ENCODE measurements at places on chromosomes 12 and 14.
A peak's percentile ranks its signal among the peaks of the same experiment; 100 is the strongest.

GRCh38 chr12:47238669-47239114, 158.9 kb upstream of the AMIGO2 start:
- DNase-seq: no peak

DNA sequence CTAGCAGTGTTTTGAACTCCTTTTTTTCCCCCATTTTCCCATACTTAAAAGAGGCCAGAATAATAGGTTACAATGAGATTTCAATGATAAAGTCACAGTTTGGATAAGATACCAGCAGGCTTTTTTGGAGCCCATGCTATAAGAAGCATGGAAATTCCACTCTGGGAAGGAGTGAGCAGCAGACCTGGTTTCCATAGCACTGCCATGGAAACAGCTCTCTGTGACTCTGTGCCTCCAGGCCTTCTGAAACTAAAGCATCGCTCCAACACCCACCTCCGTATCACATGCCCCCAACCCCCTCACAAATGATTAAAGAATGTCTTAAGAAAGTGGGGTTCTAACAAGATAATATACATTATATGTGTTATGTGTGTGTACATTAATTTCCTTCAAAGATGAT, 165.0 kb downstream of the GRIN2B start:
- no peak for DNase-seq

GRCh38 chr12:16618256-16618655, 12.3 kb upstream of the LMO3 start:
- DNase-seq: no peak

- peak; percentile 67 for DNase-seq
Observed at GRCh38 chr14:91264151-91265150, 19.9 kb upstream of the GPR68 start.

GRCh38 chr12:121184984-121185889, 24.7 kb upstream of the P2RX4 start:
- DNase-seq: no peak

DNA sequence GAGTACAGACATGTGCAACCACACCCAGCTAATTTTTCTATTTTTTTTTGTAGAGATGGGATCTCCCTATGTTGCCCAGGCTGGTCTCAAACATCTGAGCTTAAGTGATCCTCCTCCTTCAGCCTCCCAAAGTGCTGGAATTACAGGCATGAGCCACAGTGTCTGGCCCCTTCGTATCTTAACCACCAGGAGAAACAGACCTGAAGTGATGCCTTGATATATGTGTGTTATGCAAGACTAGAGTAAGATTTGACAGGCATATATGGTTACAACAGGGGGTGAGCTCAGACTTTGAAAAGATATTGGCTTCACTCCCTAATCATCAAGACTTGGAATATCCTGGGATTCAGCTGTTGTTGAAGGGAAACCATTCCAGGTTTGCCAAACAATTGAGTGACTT, 10.7 kb upstream of the GALNT6 start:
- DNase-seq: no peak

DNA sequence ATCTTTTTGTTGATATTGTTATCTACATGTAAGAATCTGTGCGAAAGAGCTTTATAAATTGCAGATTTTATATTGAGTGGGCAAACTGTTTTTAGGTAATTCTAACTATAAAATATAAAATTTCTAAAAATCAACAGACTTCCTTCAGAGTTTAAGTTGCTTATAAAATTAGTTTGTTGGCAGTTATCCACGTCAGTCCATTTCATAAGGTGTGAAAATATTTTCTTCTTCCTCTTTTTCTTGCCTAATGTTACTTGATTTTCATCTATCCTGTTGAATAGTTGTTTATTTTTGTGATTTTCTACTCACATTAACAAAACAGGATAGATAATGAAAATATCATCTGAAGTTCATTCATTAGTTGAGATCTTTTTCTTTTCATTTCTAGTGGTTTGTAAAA, 58.0 kb downstream of the RASSF8 start:
- no peak for DNase-seq

DNA sequence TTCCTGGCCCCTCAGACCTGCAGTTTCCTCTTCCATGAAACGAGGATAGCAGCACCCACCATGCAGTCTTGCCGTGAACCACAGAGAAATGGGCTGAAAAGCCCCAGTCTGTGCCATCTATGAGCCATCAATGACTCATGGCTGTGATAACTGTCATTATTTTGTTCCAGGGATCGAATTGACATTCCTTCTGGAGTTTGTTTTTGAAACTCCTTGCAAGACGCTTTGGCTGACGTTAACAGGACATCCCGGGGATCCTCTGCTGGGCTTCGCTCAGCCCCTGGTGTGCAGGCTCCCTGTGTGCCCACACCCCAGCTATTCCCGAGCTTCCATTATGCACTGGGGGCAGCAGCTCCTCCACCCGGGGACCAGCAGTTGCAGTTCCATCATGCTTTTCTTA, 33.8 kb downstream of the MMAB start:
- DNase-seq: no peak

GRCh38 chr14:101230161-101230850, 326.8 kb upstream of the RTL1 start:
- peak; percentile 23 for DNase-seq

GRCh38 chr14:104294983-104295680, 156.7 kb downstream of the KIF26A start:
- DNase-seq: no peak

- no peak for DNase-seq
Observed at GRCh38 chr12:89390802-89391673, 38.7 kb upstream of the DUSP6 start.

DNA sequence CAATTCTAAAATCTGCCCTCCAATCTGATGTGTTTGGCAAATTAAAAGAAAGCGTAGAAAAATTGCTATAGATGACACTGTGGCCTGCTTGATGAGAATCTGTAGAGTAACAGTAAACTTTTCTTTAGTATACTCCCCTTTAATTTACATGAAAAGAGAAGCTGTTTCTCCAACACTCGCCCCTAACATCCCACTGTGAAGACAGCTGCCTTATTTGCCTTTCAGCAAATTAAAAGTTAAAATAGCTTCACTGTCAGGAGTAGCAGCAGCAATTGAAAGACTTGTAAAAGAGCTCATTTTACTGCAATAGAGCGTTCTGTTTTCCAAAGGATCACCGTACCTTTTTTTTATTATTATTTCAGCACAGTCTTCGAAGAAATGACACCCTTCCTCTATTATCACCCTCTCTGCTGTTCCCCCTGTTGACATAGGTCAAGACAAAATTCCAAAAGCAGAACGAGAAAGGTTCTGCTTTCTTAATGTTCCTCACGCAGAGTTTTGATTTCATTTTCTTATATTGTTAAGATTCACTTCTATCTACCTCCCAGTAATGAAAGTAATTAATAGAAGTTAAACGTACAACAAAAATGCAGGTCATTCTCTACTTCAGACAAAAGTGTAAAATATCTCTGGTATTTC, 153.5 kb upstream of the USP15 start:
- DNase-seq: no peak

GRCh38 chr12:57046086-57046791, 3.7 kb downstream of the MYO1A start:
- no peak for DNase-seq

GRCh38 chr12:126506426-126507182, 1441.4 kb downstream of the AACS start:
- no peak for DNase-seq

DNA sequence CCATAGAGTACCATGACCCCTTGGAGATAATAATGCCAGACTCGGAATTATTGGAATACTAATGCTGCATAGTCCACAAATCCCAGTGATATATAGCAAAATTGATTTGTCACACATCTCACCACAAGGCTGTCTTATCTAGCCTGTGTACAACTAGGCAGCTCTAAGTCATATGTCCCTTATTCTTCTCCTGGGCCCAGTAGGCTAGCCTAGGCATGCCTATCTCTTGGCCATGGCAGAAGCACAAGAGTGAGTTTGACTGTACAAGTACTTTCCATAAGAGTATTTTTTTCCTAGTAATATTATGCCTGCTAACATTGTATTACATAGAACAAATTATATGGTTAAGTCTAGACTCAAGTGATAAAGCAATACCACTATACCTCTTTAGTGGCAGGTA, 1122.1 kb upstream of the SEL1L start:
- no peak for DNase-seq

- no peak for DNase-seq
Observed at GRCh38 chr12:106118-106591, 39.6 kb downstream of the IQSEC3 start.

DNA sequence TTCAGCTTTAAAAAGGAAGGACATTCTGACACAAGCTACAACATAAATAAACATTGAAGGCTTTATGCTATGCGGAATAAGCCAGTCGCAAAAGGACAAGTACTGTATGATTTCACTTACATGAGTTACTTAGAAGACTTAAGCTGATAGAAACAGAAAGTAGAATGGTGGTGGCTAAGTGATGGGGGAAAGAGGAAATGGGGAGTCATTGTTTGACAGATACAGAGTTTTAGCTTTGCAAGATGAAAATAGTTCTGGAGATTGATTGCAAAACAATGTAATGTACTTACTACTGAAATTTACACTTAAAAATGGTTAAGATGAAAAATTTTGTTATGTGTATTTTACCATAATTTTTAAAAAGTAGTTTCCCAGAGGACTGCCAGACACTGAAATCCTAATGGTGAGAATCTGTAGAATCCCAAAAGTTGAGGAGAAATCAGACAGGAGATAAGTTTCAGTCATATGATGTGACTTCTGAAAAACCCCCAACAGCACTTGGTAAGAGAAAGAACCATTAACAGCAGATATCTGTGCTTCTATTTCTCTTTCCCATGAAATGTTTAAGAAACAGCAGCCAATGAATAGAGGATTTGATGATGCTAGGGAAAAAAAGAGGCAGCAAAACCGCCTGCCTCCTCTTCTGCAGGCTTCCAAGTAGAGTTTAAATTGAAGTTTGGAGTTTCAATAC, 16.6 kb upstream of the CLEC2A start:
- no peak for DNase-seq

DNA sequence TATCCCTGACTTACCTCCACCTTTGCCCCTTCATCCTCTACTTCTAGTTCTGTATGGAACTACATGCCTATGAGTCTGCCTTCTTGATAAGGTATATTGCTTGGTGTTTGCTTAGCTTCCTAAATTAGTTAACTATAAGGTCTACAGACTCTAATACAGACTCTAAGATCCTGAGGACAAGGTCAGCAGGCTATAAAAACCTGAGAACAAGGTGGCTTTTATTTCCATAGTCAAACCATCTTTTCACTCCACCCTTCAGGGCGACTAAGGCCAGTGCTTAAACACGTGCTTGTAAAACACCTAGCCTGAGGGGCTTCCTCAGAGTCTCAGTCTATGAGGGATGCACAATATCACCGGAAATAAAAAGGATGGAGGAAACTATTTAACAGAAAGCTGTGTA, 36.1 kb upstream of the COL2A1 start:
- DNase-seq: no peak

DNA sequence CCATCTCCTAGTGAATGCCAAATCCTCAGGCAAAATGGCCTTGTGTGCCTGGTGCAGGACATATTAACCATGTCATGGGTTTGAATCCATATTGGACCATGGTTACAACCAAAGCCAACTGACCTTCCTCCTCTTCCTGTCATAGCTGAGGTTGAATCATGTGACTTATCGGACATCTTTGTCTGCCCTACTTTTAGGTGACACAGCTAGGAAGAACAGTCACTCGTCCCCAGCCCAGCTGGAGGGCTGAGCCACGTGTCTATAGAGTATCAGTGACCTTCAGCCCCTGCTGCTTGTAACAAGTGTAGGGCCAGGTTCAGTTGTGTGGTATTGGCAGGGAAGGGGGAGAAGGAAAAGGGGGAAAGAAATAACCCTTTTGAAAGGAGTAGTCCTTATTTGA, 225.2 kb downstream of the KTN1 start:
- no peak for DNase-seq

DNA sequence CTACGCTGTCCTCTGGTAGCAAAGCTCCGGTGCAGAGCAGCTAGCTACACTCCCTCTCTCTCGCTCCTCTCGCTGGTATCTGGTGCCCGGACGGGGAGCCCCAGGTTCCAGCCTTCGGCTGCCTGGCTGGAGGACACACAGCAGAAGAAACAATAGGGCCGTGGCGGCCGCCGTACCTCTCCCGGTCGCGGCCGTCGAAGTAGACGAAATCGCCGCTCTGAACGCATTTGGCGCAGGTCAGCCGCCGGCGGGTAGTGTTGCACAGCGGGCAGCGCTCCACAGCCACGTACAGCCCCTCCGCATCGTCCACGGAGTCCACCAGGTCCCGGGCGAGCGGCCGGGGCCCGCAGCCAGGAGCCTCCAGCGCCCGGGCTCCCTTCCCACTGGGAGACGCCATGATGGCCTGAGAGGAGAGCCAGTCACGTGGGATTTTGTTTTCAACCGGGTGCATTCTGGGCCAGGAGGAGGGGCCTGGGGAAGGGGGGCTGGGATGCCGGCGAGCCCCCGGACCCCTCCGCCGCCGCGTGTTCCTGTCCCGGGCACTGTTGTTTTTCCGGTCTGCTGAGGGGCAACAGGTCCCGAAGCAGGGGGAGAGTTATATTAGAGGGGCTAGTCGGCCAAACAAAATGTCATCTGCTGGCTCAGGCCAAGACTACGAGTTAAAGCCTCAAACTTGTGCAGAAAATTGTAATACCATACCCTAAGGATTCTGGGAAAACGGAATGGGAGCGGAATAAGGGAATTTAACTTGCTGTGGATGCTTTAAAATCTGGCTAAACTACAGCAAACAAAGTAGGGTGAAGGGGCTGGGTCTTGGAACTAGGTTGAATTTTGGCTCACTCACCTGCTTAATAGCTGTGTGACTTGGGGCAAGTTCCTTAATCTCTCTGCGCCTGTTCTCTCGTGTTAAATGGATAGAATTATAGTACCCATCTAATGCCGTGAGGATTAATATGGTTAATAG, at the start of gene ATG14:
Gene ATG14 (minus strand): TSS at position 405 of the 964 bp plus-strand sequence. CDS start 8 bp downstream, at position 397.
- DNase-seq: peak; percentile 84

DNA sequence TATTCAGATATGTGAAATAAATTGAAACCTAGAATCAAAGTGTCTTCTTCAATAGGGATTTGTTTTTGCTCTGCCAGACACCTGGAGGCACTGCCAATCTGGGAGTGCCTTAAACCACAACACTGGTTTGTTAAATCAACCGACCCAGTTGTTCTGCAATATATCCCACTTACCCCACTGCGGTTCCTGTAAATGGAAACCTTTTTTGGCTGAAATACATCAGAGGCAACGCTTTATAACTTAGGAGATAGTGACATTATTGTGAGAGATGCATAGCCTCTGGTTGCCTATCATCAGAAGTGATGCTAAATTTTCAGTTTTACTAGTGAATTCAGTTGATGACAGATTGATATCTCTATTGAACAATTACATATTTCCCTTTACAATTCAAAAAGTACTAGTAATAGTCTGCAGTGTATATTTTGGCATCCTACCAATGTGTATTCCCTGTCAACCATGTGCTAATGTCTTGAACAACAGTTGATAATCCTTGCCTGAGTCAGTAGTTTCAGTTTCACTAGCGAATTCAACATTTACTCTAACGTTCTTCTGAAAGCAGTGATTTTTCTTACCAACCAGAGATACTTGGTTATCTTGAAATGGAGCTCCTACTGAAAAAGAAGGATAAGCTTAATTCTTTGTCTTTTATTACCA, 30.5 kb downstream of the PPP2R5C start:
- DNase-seq: no peak

DNA sequence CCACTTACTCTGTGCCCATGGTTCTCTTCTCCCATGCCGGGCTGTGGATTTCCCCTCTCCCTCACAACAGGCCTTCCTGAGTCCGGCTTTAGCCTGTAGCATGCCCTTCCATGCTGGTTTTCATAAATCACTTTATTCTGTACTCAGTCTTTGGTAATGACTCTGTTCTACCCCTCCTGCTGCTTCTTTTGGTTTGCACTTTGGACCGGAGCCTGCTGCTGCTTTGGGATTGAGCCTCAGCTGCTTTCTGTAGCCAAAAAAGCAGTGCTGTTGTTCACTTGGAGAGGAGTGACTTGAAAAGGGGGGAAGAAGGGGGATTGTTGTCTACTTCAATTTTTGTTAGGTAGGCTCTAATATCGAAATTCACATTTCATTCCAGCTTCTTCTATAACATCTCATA, 8.5 kb upstream of the SLC6A13 start:
- no peak for DNase-seq

Data from activated CD8-positive, alpha-beta memory T cell treated with anti-CD3 and anti-CD28 coated beads, Interleukin-2, amount 50 U/mL, for 48 hours (primary cell).